ENCODE measurements at places on chromosomes 1 and 21. TPM values are rescaled to one million over a fixed set of nuclear protein-coding genes. Genes with fewer than 3 reads are reported as not detected.
A peak's percentile ranks its signal among the peaks of the same experiment; 100 is the strongest.

Gene TRABD2B
- total RNA-seq = not detected

Gene RGS7
- not detected for total RNA-seq

GRCh38 chr1:32798191-32798590 lies 19.0 kb downstream of the YARS1 start:
- H3K36me3 ChIP-seq = peaks cover 16% of the 10 kb centered on the region
- H3K4me3 ChIP-seq = no peak overlapping the region
- no peak for DNase-seq
- no peak overlapping the region for H3K27ac ChIP-seq

Gene OR2T35
- total RNA-seq = not detected

Gene CASQ1
- total RNA-seq = not detected

GRCh38 chr21:44862869-44863685 lies 10.4 kb downstream of the PTTG1IP start:
- H3K36me3 ChIP-seq = peaks cover 5% of the 10 kb centered on the region
- H3K4me1 ChIP-seq = peaks cover 27% of the 10 kb centered on the region
- H3K4me3 ChIP-seq = no peak overlapping the region
- H3K27ac ChIP-seq = no peak overlapping the region
- no peaks in the 10 kb centered on the region for H3K27me3 ChIP-seq
- DNase-seq = no peak

GRCh38 chr1:29289493-29289892 lies 53.2 kb downstream of the PTPRU start:
- H3K36me3 ChIP-seq = no peaks in the 10 kb centered on the region
- no peaks in the 10 kb centered on the region for H3K27me3 ChIP-seq
- no peak overlapping the region for H3K4me3 ChIP-seq
- no peak overlapping the region for H3K27ac ChIP-seq
- peaks cover 13% of the 10 kb centered on the region for H3K4me1 ChIP-seq

- no peaks in the 10 kb centered on the region for H3K4me1 ChIP-seq
- no peak overlapping the region for H3K27ac ChIP-seq
- no peaks in the 10 kb centered on the region for H3K27me3 ChIP-seq
- no peak overlapping the region for H3K4me3 ChIP-seq
These were observed 299.9 kb upstream of the PROX1 start for GRCh38 chr1:213687832-213688231.

GRCh38 chr21:42148097-42148496 lies 70.8 kb upstream of the ABCG1 start:
- peaks cover 4% of the 10 kb centered on the region for H3K4me1 ChIP-seq
- H3K36me3 ChIP-seq = no peaks in the 10 kb centered on the region
- DNase-seq = no peak
- H3K4me3 ChIP-seq = no peak overlapping the region
- no peaks in the 10 kb centered on the region for H3K27me3 ChIP-seq

Gene KRTAP19-3
- total RNA-seq = not detected

GRCh38 chr1:203126866-203127665 lies 460 bp upstream of the ADORA1 start:
- H3K27ac ChIP-seq = no peak overlapping the region
- no peaks in the 10 kb centered on the region for H3K36me3 ChIP-seq
- DNase-seq = no peak
- no peak overlapping the region for H3K4me3 ChIP-seq

GRCh38 chr1:41812051-41812450 lies 106.7 kb downstream of the HIVEP3 start:
- 0 out of 2 replicates have a peak overlapping the region, but pooled peaks have one; percentile 30 for H3K4me3 ChIP-seq
- no peaks in the 10 kb centered on the region for H3K36me3 ChIP-seq
- peaks cover 26% of the 10 kb centered on the region for H3K4me1 ChIP-seq
- H3K27ac ChIP-seq = peak overlapping the region; percentile 70
- peak; percentile 93 for DNase-seq

- H3K4me1 ChIP-seq = peaks cover 15% of the 10 kb centered on the region
- H3K27me3 ChIP-seq = no peaks in the 10 kb centered on the region
- H3K27ac ChIP-seq = no peak overlapping the region
- H3K36me3 ChIP-seq = no peaks in the 10 kb centered on the region
- H3K4me3 ChIP-seq = 0 out of 2 replicates have a peak overlapping the region, but pooled peaks have one; percentile 12
These were observed 95.2 kb upstream of the NCAM2 start for GRCh38 chr21:20902998-20903397.
